Urinary bladder (tissue), 4 donors: ENCODE measurements at places on chromosomes 7 and 10.

DNA sequence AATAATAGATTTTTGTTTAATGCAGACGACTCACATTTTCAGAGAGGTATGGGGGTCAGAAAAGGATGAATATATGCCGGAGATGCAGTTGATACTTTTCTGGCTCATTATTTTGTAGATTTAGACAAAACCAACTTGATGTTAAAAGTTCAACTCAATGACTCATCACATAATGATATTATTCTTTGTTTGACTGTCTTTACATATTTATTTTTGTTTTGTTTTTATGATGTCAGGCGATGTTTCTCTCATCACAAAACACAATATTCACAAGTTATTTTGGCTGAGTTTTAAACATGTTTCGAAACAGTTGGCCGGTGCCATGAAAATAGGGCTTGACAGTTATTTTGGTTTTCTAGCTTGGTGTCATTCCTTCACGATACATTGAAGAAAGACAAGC is 1.3 kb downstream of the GJD4 start:
- DNase-seq, result no peak

DNA sequence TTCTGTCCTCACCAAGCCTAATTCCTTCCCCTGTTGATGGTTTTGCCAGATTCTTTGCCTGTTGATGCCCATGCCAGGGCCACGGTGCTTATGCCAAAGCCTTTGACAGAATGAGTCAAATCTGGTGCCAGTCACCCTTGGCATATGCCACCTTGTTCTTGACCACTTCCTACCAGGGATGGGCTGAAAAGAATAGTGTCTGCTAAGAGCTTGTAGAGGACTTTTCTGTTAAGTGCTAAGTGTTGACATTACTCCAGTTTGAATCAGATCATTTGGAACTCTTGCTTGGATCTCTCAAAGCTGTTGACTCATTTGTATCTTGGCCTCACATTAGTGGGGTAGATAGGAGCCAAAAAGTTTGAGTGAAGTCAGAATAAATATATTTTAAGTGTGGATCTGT is 661.2 kb downstream of the AUTS2 start:
- no peak for DNase-seq

- DNase-seq, result peak; percentile 60
These were observed 291.3 kb upstream of the ZMIZ1 start for GRCh38 chr10:78777466-78777865.

DNA sequence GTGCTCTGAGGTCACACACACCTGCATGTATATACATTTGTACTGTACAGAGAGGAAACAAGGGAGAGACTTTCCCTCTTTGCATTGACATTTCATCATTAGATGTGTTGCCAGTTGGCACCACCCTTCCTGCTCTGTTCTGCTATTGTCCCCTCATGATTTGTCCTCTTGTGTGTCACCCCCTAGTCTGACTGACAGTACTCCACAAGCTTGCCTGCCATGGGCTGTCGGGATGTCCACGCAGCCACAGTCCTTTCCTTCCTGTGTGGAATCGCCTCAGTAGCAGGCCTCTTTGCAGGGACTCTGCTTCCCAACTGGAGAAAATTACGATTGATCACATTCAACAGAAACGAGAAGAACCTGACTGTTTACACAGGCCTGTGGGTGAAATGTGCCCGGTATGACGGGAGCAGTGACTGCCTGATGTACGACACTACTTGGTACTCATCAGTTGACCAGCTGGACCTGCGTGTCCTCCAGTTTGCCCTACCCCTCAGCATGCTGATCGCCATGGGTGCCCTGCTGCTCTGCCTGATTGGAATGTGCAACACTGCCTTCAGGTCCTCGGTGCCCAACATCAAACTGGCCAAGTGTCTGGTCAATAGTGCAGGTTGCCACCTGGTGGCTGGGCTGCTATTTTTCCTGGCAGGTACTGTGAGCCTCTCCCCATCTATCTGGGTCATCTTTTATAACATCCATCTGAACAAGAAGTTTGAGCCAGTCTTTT is 9.4 kb downstream of the CLDN12 start:
- no peak for DNase-seq

GRCh38 chr7:9217204-9217603 is 783.8 kb downstream of the NXPH1 start:
- no peak for DNase-seq

- DNase-seq, result no peak
These were observed 382.9 kb upstream of the NPVF start for GRCh38 chr7:25611196-25611595.

DNA sequence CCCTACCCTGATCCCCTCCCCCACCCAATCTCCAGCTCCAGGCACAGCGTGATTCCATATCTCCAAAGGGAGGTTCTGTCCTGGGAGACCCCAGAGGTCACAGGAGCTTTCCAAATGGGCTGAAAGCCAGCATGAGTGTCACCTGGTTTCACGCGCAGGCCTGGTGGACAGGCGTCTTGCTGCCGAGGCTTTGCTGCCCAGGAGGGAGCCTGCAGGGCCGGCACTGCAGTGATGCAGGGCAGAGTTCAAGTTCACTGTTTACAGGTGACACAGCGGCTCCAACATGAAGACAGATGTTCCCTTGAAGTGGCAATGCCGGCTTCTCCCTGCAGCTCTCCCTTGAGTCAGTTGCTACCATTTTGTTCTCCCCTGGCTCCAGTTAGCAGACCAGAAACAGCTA is 104.3 kb downstream of the TCERG1L start:
- DNase-seq, result no peak

DNA sequence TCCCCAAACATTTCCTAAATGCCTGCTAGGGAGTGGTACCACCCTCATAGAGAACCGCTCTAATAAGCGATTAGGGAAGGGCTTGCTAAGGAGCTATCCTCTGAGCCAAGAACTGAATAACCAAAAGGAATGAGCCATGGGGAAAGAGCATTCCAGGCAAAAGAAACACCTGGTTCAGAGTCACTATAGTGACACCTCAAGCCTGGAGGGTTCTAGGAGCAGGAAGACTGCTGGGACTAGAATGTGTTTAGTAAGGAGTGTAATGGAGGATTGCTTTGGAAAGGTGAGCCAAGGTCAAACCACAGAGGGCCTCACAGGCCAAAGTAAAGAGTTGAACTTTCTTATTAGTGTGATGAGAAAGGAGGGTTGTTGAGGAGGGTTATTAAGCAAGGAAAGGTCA is 38.7 kb upstream of the NRBF2 start:
- DNase-seq, result no peak

- DNase-seq, result no peak
These were observed 132.7 kb upstream of the TEX47 start for GRCh38 chr7:88928276-88928675.

GRCh38 chr10:126021833-126022500 is 125.6 kb downstream of the FANK1 start:
- no peak for DNase-seq

GRCh38 chr7:44713680-44714335 is 34.8 kb upstream of the ZMIZ2 start:
- DNase-seq, result no peak

DNA sequence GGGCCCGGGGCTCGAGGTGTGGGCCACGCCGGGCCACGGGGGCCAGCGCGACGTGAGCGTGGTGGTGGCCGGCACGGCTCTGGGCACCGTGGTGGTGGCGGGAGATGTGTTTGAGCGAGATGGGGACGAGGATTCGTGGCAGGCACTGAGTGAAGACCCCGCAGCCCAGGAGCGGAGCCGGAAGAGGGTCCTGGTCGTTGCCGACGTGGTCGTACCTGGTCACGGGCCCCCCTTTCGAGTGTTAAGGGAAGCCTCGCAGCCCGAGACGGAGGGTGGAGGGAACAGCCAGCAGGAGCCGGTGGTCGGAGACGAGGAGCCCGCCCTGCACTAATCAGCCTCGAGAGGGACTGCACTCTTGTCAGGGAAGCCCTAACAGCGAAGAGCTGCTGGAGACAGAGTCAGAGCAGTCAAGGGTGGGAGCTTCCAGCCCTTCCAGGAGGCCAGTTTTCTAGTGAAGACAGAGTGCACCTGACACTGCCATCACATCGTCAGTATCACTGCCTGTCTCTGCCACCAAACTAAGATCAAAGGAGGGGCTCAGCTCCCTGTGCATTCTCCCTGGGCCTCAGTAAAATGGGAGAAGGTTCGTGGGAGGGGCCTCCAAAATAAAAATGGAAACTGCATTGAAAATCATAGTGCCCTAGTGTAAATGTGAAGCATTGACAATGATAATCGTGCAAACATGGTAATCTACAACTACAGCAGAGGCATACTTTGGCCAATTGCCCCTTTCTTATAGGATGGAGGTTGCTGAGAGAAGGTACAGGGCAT is 1.3 kb downstream of the MBLAC1 start:
- DNase-seq, result no peak

GRCh38 chr10:114655671-114656070 is 2.4 kb downstream of the ABLIM1 start:
- no peak for DNase-seq

GRCh38 chr10:98270786-98271185 is 2.8 kb upstream of the LOXL4 start:
- no peak for DNase-seq

DNA sequence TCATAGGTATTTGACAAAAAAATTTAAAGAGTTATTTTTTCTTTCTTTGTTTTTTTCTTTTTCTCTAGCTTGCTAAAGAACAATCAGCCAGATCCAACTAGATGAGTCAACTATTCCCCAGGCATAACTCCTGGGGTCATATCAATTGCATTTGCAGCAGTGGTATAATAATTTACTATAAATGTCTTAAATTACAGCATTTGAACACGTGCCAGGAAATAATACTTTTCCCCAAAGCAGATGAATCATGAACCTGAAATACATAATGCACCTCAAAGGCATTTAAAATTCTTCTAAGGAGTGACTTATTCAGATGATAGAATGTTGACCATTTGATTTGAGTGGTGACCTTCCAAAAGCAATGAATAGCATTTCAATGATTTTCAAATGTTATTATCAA is 190.1 kb downstream of the LRRTM3 start:
- DNase-seq, result peak; percentile 17

DNA sequence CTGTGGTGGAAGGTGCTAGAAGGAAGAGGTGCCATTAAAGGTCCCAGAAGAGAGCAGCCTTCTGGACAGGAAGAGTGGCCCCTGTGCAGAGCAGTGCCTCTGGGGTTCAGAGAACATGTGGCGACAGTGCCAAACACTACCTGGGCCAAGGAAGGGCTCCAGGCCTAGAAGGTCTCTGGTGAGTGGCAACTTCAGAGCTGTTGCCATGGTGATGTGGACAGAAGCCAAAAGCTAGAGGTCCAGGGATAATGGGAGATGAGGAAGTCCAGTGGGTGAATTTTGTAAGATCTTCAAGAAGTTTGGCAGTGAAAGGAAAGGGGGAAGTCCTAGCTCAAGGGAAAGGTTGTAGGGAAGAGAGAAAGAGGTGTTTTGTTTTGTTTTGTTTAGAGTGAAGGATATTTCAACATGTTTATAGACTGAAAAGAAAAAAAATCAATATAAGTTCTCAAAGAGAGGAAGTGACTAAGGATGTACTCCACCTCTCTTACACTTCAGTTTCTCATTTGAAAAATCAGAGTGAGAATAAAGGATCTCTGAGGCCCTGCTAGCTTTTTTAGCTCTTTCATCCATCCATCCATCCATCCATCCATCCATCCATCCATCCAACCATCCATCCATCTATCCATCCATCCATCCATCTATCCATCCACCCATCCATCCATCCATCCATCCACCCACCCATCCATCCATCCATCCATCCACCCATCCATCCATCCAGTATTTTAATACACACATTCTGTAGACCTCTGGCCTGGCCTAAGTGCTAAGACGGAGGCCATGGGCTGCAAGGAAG is 77.1 kb upstream of the DUSP5 start:
- no peak for DNase-seq

DNA sequence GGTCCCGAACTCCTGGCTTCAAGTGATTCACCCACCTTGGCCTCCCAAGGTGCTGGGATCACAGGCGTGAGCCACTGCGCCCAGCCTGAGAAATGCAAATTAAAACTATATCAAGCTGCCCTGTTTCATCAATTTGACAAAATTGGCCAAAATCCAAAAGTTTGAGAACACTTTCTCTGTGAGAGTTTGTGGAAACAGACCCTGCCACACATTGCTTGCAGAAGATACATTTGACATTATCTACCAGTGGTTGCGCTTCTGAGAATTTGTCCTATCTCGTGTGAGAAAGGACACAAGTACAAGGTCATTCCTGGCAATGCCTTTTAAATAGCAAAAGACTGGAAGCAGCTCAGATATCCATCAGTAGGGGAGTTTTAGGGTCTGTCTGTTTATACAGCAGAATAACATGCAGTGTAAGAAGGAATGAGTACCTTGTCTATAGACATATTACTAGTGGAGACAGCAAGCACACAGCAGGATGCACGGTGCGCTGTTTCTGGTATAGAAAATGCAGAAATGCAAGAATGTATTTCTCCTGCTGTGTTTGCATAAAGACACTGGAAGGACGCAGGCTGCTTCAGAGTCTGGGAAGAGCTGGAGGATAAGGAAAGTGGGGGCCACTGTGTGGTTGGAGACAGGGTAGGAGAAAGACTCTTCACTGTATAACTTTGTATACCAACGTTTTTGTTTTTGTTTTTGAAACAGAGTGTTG is 4.3 kb downstream of the LHPP start:
- no peak for DNase-seq

- DNase-seq, result no peak
These were observed 83.0 kb upstream of the NPSR1 start for GRCh38 chr7:34575006-34575405.

GRCh38 chr7:142883571-142884285 is 1.8 kb downstream of the TRPV6 start:
- DNase-seq, result no peak

DNA sequence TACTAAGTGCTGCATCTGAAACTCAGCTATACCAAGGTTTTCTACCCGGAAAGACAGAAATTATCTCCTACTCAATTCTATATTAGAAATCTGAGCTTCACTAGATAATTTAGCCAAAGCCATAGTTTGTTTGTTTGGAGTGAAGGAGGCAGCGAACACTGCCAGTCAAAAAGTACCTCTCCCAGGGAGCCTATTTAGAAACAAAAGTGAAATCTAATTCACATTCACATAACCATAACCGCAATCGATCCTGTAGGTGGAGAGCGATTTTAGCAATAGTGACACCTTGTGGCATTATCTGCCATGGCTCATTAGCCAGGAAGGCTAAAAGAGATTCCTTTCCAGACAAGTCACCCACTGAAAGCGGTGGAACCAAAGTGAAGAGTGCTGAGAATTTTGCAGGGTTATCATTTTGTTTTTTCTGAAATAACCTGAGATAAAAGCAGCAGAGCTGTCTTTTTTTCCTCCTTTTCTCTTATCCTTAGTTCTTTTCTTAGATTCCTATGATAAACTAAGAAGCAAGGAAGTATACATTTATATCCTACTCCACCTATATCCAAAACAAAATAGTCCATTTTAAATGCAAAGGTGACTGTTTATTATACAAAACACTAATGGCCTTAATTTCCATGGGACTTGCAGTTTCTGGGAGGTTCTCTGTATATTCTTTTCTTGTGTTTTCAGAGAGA is 83.7 kb upstream of the BET1 start:
- DNase-seq, result peak; percentile 15
